Endothelial cell of umbilical vein (primary cell): ENCODE measurements at places on chromosomes 6 and 20.

DNA sequence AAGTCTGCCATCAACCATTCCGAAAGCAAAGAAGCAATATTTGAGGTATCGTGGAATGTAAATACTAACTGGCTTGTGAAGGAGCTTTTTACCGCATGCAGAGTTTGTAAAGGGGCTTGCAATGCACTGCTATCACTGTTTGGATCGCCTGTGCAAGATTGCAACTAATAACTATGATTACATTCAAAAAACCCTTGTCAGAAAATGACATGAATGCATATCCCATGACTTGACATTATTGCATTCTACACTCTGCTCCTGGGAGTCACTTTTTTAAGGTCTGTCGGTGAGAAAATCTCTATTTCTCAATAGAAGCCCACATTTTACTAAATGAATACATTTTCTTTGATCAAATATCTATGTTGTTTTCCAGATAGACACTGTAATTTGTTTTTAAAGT, 335.4 kb upstream of the SPTLC3 start:
- DNase-seq: no peak

- peak; percentile 45 for DNase-seq
These were observed 585 bp downstream of the PIM1 start for GRCh38 chr6:37170273-37171200.

DNA sequence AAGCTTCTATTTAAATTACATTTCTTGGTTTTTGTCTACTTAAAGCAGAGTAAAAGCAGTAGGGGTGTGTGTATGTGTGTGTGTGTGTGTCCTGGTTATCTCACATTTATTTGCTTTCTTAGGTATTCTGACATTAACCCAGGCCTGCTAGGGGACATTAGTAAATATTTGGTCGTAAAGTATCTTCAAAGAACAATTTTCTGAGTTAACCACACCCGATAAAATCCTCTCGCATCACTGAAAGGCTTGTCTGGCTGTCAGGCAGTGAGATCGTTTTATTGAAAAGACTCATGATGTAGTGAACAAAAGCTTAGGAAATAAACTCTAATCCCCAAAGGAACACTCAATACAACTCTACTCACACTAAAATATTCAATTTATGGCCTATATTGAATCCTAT, 77.9 kb downstream of the ZNF217 start:
- DNase-seq: no peak

GRCh38 chr20:10463622-10464021, 28.5 kb downstream of the SLX4IP start:
- DNase-seq: no peak

GRCh38 chr6:105934708-105935107, 151.4 kb upstream of the PRDM1 start:
- no peak for DNase-seq

DNA sequence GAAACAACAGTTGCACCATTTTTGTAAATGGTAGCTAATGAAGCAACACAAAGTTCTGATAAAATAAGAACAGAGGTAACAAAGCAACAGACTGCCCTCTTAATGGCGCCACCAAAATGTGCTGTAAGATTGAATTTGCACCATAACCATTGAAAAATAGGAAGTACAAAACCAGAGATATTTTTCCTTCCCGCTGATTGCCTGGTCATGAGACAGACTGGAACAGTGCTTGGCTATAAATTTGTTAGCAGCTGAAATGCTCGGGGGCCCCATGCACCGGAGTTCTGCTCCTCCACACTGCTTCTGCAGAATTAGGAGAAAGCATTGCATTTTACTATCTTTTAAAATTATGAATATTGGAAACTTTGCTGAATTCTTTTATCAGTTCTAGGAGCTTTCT, 164.4 kb upstream of the QKI start:
- DNase-seq: no peak

GRCh38 chr6:112013051-112013450, 40.9 kb upstream of the CCN6 start:
- DNase-seq: no peak

GRCh38 chr6:47496935-47497579, 19.5 kb downstream of the CD2AP start:
- no peak for DNase-seq

DNA sequence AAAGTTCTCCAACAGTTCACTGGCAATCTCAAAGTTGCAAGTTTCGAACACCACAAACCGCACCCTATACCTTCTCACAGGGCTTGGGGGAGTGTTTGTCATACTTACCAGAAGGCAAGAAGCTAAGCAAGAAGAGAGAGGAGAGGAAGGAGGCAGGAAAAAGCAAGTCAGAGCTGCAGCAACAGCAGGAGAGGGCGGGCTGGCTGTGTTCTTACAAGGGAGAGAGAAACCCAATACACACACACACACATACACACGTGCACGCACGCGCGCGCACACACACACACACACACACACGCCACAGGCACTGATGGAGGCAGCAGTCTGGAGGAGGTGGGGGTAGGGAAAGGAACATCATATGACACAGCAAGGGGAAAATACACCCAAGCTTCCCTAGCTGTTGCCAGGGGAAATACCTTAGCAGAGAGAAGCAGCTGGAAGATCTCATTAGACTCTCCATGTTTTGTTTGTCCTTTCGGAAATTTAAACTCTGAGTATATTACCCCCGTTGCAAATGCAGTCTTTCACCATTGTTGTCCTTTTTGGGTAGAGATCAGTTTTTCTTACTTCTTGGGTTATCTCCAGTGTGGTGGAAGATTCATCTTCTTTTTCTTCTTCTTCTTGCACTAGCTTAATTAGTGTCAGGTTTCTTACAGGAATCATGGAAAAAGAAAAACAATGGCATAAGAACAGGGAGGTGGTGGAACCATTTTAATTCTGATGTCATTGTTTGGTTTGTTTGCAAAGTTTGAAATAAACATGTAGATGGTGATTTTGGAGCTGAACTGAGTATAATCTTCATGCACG, at the start of gene TXLNB:
TXLNB (minus strand) TSS at position 186 of the 807 bp plus-strand sequence. CDS start 3,099 bp downstream, outside the sequence.
- DNase-seq: peak; percentile 65
